ENCODE measurements at places on chromosomes 4 and X.
A peak's percentile ranks its signal among the peaks of the same experiment; 100 is the strongest.

- no peak for DNase-seq
Measured at GRCh38 chr4:169174247-169174646, 96.5 kb downstream of the SH3RF1 start.

GRCh38 chrX:107597791-107598190 is 30.5 kb upstream of the PRPS1 start:
- no peak for DNase-seq

DNA sequence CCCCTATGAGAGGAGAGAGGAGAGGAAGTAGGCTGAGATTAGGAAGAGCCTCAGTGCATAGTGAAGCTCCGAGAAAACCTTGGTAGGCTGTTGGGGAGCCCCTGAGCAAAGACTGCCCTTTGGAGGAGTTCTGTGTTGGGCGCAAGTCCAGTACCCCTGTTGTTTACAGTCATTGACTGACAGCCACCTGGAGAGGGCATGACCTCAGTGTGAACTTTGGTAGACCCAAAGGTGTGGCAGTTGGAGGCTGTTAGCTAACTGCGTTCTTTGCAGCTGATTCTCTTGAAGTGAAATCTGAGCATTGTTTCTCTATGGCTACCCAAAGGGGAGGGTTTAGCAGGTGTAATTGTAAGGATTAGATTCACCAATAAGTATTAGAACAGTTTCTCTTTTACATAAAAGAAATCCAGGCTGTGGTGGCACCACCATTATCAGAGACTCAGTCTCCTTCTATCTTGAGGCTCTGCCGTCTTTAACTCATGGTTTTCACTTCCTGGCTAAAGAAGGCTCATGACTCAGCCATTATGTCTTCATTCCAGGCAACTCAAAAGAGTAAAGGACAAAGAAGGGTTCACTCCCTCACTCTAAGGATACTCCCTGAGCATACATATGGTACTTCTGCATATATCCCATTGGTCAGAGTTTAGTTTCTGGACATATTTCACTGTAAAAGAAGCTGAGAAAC is 33.4 kb downstream of the ANXA3 start:
- DNase-seq, result no peak

DNA sequence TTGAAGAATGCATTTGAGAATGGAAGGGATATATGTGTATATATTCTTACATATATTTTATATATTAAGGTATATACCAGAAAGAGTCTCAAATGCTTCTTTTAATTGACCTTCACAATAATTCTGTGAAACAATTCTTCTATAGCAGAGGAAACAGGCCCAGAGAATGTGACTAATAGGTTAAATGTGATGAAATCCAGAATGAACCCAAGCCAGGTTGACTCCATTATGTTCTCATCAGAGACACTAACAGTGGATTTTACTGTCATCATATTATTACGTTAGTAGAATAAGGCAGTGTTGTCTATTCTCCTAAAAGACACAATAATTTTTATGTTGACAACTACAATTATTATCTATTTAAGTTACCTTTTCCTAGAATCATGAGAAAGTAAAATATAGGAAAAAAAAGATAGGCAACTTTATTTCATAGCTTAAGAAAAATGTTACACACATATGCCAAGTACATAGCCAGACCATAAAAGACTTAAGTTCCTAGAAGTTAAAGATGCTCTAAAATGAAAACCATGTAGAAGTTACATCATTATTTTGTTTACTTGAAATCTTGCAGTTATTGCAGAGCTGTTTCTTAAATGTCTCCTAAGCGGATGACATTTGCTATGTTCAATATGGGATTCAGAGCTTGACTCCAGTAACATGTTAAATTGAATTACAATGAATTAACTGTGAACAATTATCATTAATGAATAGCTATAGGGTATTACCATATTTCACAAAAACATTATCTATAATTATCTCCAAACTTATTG is 56.2 kb upstream of the ANKRD50 start:
- no peak for DNase-seq

GRCh38 chr4:163048447-163048846 is 118.2 kb downstream of the NAF1 start:
- no peak for DNase-seq

DNA sequence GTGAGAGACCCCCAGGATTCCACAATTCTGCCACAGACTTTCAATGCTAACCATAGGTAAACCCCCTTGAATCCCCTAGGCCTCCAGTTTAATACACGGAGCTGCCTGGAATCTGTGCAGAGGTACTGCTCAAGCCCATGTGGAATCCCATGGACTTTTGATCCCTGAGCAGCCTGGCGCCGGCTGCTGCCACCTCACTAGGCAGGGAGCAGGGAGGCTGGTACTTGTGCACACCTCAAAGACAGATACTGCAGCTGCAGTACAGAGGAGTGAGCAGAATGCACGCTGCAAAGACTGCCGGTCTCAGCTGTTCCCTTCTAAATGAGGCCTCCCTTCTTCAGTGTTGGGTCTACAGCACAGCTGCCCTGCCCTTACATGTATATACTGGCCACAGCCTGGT is 79.4 kb downstream of the RPS6KA6 start:
- DNase-seq, result no peak

- no peak for DNase-seq
Measured at GRCh38 chr4:128471576-128471975, 184.0 kb upstream of the PGRMC2 start.

DNA sequence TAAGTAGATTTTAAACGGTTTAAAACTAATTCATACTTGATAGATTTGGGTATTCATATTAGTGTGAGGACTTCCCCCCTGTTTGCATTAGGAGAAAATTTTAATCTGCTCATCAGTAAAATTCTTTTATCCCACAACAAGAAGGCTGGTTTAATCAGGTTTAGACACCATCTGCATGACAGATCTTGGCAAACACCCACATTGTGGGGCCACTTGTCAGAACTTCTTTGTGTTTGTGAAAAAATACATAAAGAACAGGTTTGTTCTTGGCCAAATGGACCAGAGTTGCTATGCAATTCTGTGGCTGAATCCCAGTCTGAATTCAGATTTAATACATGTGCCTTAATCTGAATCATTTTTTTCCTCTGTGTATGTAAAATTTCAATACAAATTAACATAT is 121.1 kb downstream of the REPS2 start:
- no peak for DNase-seq

DNA sequence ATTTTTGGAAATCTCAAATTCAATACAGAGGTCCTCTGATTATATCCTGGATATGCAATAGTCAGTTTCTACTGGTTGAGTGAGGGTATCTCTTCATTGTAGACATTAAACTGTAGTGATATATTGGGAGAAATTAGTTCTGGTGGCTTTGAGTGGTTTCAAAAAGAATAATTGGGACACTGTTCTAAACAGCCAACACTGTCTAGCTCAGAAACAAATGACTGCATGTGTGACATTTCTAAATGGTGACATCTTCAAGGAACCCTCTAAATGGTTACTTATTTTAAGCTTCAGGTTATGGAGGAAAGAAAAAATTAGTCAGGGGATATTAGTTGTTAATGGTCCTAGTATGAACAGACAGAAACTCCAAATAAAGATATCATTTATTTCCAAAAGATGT is 186.2 kb downstream of the LARP7 start:
- DNase-seq, result no peak

DNA sequence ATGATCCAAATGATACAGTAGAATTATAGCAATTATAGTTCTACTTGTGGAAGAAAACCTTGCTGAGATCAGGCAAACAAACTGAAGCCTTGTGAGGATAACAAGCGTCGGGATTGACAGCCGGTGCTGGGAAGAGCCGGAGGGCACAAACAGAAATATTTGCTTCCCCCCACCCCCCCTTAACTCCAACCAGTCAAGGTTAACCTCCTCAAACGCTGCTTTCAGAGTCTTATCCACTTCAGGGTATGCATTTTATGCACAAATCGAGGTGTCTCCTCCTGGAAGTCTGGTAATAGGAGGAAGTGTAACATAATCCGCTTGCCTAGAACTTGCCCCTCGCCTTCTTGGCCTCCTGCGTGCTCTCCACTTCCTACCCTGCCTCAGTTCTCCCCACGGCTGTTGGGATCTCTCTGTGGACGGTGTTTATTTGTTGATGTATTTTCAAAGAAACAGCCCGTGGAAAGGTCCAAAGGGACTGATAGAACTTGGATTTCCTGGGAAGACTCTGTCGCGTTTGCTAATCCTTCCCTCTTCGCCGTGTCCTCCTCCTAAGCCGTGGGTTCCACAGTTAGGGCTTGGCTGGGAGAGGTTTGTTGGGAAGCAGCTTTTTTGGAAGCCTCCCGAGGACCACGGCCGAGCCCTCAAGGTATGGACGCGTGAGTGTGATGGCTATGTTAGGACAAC is 4.1 kb upstream of the ARX start:
- no peak for DNase-seq

GRCh38 chr4:74413265-74413664 is 31.7 kb upstream of the AREG start:
- DNase-seq, result no peak

- no peak for DNase-seq
Measured at GRCh38 chrX:13695601-13696115, 6.7 kb downstream of the RAB9A start.

GRCh38 chrX:132267392-132267791 is 48.1 kb upstream of the RAP2C start:
- no peak for DNase-seq

DNA sequence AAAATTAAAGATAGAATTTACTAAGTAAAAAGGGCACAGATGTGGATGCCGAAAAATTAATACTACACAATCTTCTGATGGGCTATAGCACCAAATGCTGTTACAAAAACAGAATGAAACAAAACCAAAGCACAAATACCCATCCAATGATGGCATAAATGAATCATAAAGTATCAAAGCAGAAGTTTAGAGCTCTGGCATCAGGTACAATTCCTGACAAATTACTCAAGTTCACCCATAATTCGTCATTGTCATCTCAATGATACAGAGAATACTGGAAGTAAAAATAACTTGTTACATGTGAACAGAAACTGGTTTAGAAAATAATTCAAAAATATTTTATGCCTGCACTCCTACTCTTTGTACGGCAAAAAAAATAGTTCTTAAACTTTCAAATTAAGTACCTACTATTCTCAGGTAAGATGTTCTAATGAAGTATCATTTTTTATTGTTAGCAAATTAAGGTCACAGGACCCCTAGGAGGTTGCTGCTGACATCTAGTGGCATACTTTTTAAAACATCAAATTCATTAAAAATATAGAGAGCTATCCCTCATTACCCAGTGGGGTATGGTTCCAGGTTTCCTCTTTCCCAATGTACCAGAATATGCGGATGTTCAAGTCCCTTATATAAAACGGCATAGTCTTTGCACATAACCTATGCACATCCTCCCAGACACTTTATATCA is 126.1 kb downstream of the INPP4B start:
- DNase-seq, result no peak

DNA sequence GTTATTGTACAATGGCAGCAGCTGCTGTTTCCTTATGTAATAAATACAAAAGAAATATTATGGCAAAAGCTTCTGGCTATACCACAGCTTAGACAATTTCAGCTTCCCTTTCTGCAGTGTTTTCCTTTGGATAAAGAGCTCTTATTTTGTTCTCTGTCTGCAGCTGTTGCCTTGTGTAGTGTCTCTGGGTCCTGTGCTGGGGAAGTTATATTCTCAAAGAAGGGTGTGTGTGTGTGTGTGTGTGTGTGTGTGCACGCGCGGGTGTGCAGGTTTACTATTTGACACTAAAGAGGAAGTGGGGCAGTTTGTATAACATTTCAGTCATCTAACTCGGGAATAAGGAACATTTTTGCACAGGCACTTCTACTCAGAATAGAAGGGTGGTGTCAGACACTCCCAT is 83.6 kb downstream of the REPS2 start:
- DNase-seq, result no peak

- peak; percentile 97 for DNase-seq
Measured at GRCh38 chr4:95129821-95130311, 372.1 kb downstream of the BMPR1B start.

- DNase-seq, result no peak
Measured at GRCh38 chrX:151153667-151154066, 22.7 kb upstream of the GPR50 start.

DNA sequence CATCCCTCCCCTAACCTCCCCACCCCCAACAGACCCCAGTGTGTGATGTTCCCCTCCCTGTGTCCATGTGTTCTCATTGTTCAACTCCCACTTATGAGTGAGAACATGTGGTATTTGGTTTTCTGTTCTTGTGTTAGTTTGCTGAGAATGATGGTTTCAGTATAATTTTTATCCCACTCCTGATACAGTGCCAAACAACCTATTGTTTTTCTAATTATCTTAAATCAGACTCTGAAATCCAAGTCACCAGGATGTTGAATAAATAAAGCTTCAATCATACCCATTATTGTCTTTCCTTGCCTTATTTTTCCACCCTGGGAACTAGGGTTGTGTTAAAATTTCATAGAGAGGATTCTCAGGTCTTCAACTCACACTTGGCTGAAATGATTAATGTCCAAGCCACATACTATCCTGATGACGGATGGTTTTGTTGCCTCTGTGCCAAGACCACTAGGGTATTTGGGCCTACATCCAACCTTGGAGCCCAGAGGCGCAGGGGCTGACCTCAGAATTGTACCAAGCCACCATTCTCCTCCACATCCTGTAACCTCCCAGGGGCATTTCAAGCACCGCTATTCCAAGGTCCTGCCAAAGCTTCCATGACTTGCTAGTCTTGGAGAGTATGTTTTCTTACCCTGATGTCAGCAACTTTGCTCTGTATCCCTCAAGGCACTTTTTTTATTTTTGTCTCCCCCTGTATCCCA is 332.4 kb downstream of the ARHGAP24 start:
- peak; percentile 83 for DNase-seq

DNA sequence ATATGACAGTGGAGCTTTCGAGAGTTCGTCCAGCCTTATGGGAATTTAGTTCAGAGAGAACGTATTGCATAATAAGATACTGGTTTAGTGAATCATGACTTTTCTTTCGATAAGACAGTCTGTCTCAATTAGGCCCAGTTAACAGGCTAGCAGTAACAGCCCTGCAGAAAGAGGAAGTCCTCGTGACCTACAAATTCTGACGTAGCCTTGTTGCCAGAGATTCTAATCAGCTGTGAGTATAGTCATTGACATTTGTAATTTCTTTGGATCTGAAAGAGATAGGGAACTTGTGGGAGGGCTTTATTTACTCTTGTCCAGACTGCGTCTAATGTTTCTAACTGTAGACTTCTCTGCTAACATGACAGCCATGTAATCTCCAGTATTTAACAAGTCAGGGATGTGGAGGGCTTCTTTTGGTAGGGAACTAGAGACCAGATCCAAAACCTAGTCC is 15.8 kb downstream of the ART3 start:
- peak; percentile 51 for DNase-seq

GRCh38 chrX:103791228-103791627 is 14.6 kb downstream of the PLP1 start:
- DNase-seq, result no peak

DNA sequence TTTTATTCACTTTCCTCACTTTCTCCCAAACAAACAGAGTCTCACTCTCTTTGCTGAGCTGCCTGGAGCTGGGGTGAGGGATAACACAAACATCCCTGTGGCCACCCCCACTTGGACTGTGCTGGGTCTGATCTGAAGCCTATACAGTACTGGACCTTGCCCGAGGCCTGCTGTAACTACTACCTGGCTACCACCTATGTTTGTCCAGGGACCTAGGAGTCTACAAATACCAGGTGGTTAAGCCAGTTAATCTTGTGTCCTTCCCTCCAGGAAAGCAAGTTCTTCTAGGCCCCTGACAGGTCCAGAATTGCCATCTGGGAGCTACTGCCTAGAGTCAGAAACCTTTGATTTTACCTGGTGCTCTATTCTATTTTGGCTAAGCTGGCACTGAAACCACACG is 87.3 kb downstream of the RTL3 start:
- DNase-seq, result no peak

All from GM04503 (cell line).